ENCODE measurements at places on chromosomes 2 and 18.

DNA sequence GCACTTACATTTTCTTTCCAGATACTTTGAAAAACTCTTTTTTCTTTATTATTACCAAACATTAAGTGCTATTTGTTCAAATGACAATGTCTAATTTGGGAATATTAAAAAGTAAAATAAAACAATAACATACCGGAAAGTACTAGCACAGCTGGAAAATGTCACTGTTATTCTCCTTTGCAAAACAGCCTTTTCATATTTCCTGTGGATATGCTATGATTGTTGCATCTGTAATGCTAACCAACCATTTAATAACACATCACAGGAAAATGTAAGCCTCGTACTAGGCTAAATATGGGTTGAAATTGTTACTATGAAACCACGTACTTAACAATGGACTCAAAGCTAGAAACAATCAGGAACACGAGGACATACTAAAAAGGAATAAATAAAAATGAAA lies 298.1 kb downstream of the CBLN2 start:
- DNase-seq = no peak

DNA sequence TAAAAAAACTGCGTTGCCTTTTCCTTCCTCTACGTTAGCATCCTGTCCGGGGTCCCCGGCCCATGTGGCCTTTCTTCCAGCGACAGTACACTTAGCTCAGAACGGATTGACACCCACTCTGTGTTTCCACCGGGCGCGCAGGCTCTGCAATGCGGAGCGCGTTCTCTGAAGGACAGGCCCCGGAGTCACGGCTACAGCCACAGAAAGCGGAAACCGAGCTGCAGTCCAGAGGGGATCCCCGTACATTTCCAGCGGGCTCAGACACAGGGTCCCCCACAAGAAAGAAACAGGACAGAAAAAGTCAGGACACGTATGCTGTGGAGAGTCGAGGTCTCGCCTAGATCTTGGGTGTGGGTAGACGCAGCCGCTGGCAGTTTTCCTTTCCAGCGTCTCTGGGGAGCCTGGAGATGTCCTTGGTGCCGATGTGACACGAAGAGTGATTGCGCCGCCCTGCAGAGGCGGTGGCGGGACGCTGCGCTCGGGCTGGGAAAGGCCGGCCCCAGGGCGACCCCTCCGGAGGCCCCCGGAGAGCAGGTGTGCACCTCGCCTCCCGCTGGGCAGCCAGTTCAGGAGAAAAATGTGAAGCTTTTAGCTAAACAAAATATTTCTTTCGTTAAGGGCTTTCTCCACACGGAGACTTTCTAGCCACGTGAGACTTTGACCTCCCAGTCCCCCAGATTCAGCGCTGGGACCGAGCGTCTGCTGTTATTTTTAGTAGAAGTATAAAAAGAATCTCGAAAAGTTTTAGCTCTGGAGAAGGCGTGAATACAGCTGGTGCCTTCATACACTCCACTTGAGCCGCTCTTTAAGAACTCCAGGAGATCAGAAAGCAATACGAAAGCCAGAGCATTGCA lies 1.3 kb upstream of the ACKR3 start:
- no peak for DNase-seq

- DNase-seq = no peak
Measured at GRCh38 chr2:109185338-109185737, 56.3 kb downstream of the SH3RF3 start.

GRCh38 chr2:23211987-23212583 lies 172.9 kb upstream of the KLHL29 start:
- no peak for DNase-seq

DNA sequence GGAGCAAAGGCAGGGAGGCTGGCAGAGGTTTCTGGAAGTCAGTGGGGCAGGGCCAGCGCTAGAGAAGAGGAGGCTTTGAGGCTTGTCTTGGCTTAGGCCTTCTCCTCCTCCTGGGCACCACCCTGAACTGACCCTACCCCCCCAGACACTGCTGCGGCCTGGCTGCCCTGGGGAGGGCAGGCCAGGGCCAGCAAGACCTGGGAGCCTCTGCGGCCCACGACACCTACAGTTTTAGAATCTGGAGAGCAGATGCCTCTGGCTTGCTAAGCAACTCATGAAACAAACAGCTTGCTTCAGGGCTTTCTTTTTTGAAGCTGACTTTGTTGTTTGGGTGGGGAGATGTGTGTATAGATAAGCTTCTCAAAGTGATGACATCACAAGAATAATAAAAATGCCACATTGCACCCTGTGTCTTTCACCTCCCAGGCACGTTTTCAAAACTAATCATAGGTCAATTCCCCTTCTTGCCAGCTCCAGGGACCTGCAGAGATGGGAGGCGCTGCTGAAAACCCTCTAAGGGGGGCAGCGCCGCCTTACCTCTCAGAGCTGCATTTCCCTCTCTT lies 46.2 kb upstream of the SMAD7 start:
- DNase-seq = no peak

DNA sequence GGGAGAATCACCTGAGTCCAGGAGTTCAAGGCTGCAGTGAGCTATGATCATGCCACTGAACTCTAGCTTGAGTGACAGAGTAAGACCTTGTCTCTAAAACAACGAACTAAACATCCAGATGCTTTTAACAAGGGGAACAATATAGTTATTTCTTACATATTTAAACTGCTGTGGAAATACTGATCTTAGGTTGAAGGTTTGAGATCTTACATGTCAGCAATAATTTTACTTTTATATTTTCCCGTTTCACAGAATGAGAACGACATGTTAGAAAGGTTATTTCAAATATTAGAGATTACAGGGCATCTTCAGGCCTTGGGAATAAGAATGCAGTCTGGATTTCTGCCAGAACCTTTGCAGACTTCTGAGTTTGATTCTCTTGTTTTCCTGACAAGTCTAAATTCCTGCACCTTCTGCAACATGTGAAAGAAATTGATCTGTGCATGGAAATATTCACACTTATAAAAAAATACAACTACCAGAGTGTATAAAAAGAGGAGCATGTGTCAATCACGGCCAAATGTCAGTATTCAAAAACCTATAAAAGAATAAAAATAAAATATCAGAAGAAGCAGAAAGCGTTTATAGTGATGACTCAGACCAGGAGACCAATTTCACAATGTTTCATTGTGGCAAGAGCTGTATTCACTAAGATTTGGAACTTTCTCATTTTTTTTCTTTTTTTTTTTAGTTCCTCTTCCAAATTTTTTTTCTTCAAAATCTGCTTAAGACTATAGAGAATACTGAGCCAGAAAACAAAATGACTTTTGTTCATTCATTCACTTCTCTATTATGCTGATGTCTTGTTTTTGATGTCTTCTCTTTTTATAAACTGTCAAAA lies 29.6 kb downstream of the COLEC12 start:
- DNase-seq = no peak

Data from stimulated activated CD8-positive, alpha-beta memory T cell treated with anti-CD3 and anti-CD28 coated beads, Interleukin-4, amount 100 ng/mL, for 1 hour (primary cell).